ENCODE measurements at places on chromosomes 3 and 15.

DNA sequence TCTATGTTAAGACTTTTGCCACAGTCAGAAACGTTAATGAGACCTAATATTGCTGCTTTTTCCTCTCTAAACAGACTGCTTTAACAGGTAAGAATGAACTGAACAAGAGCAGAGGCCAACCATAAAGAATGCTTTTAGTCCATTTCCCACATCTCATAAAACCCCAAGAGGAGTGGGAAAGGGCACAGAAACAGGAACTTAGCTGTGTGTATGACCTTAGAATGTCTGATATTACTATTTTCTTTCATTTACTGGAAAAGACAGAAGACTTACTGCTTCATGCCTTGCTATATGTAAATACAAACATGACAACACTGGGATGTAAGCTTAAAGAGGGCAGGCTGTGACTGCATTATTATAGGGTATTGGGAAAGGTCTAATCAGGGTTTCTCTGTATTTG is 115.0 kb downstream of the ISL2 start:
- DNase-seq = no peak

GRCh38 chr3:181718369-181718768 is 6.6 kb downstream of the SOX2 start:
- no peak for DNase-seq

DNA sequence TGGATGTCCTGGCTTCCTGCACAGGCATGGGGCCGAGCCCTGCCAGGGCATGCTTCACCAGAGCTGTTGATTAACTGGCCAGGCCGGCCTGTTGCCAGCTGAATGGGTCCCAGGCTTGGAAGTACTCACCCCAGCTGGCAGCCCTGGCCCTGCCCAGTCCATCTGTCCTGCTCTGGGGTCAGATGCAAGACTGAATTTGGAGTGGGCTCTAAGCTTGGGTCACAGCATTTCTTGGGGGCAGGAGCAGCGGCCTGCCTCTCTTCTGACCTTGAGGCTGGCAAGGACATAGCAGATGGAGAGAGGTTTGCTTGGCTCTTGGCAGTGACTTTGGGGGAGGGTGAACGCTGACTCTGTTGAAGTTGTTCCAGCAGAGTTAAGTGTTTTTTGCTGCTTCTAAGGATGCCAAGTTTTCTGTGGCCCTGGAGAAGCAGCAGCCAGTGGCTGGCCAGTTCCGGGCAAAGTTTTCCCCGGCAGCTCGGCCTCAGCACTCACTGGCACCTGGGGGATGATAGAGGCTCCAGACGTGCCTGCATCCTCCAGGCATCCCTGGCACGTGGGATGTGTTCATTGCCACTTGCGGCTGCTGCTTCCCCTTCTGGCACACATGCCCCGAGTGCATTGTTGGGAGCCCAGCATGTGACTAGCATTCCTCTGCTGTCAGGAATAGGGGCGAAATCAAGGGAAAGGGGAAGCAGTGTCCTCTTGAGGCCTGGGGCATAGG is 22.9 kb downstream of the PDIA5 start:
- DNase-seq = no peak

GRCh38 chr3:72665701-72666446 is 182.4 kb downstream of the SHQ1 start:
- peak; percentile 41 for DNase-seq

DNA sequence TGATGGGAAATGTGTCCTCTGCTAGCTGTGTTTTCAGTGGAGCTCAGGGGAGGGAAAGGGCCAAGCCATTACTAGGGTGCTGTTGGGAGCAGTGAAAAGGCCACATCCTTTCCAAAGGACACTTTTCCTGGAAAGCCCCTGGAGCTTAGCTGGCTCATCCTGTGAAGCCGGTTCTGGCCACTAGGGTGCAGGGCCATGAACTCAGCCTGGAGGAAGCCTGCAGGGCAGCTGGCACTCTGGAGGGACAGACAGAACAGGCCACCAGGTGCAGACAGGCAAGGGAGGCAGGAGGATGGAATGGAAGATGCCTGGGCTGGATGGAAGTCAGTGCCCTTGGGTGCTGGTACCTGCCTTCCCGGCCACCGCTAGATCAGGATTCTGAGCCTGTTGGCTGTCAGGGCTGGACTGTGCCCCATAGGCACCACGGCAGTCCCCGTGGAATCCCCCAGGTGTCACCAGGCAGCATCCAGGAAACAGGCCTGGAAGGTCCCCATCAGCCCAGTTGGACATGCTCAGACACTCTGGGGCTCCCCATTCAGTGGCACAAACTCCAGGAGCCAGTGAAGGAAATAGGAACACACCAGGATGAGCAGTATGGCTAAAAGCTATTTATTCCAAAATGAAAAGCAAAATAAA is 76.2 kb upstream of the C2CD4B start:
- DNase-seq = no peak

DNA sequence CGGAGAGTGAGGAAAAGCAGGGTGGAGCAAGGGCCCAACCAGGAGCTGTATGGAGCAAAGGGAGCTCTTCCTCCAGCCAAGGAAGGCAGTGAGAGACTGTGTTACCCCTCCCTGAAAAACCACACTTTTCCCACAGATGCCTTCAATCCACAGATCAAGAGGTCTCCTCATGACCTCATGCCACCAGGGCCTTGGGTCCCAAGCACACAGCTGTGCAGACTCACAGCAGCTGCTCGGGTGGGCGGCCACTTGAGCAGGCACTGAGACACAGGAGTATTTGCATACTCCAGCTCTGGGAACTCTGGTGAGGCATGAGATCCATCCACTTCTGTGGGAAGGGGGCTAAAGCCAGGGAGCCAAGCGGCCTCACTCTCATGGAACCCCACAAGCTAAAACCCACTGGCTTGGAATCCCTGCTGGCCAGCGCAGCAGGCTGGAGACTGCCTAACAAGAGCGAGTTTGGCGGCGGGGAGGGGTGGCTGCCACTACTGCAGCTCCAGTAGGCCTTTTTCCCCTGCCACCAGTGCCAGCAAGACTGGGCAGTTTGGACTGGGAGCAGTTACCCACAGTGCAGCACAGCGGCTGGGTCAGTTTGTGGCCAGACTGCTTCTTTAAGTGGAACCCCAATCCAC is 880.6 kb upstream of the ARPP21 start:
- no peak for DNase-seq

GRCh38 chr3:189330066-189330465 is 158.3 kb downstream of the TPRG1 start:
- no peak for DNase-seq

DNA sequence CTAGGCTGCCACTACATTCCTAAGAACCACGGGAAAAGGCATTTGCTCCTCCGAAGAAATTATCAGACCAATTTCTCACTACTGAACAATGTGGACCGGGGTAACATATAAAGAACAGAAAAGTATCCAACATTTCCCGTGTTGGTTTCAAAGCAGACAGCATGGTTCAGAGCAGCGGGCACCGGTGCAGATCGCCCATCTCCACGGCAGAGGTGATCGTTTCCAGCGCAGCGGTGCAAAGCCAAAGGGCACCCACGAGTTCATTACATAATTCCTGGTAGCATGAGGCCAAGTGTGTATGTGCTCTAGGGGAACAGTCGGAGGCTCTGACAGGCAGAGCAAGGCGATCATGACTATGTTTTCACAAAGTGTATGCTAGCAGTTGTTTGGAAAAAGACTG is 13.2 kb downstream of the GRK7 start:
- no peak for DNase-seq

GRCh38 chr3:94414418-94414817 is 351.6 kb downstream of the NSUN3 start:
- DNase-seq = no peak

- peak; percentile 89 for DNase-seq
Observed at GRCh38 chr3:9396301-9396631, 1.1 kb upstream of the SETD5 start.

GRCh38 chr3:114214542-114215341 is 22.6 kb downstream of the ZNF80 start:
- peak; percentile 87 for DNase-seq

GRCh38 chr3:189119950-189120349 is 51.8 kb upstream of the TPRG1 start:
- DNase-seq = no peak

- DNase-seq = no peak
Observed at GRCh38 chr15:64111679-64112050, 15.9 kb downstream of the SNX1 start.

- peak; percentile 63 for DNase-seq
Observed at GRCh38 chr3:67083277-67083676, 85.2 kb downstream of the KBTBD8 start.

DNA sequence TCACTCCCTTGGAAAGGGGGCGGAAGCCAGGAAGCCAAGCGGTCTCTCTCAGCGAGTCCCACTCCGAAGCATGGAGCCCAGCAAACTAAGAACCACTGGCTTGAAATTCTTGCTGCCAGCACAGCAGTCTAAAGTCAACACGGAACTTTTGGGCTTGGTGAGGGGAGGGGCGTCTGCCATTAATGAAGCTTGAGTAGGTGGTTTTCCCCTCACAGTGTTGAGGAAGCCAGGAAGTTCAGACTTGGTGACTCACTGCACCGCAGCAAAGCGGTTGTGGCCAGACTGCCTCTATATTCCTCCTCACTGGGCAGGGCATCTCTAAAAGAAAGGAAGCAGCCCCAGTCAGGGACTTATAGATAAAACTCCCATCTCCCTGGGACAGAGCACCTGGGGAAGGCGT is 665.4 kb upstream of the CBLB start:
- peak; percentile 71 for DNase-seq

DNA sequence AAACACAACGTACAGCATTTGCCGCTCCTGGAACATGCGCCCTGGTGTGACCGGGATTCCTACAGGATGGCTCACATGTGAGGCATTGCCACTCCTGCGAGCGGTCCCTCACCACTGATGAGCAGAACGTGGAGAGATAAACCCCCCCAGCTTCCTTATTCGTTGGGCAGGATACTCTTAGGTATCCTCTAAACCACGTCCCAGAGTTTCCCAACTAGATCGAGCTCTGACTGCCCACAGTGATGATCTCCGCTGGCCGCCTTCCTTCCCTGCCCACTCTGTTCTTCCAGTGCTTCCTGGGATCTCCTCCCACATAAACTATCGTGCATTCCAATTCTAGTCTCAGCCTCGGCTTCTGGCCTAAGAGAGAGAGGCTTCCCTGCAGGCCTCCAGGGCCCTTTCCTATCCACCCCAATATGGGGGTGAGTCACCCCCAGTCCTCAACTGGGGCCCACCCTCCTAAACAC is 91.8 kb downstream of the TOP2B start:
- no peak for DNase-seq

GRCh38 chr15:88776646-88777045 is 26.6 kb upstream of the ACAN start:
- no peak for DNase-seq

DNA sequence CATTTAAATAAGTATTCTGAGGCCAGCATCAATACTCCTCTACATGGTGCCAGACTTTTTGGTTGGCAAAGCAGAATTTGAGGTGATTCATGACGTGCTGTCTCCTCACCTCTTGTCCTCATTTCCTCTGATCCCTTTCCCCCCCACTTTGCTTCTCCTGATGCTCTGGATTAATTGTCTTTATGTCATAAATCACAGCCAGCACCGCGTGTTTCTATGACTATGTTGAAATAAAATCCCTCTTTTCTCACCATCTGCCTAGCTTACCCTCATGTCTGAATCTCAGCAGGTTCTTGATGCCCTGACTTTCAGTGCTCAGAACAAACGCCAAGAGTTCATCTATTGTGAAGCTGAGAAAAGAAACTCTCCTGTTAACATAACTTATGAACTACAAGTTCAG is 19.7 kb upstream of the PTPRG start:
- no peak for DNase-seq

- DNase-seq = no peak
Observed at GRCh38 chr15:62506217-62506805, 341.2 kb upstream of the C2CD4B start.

DNA sequence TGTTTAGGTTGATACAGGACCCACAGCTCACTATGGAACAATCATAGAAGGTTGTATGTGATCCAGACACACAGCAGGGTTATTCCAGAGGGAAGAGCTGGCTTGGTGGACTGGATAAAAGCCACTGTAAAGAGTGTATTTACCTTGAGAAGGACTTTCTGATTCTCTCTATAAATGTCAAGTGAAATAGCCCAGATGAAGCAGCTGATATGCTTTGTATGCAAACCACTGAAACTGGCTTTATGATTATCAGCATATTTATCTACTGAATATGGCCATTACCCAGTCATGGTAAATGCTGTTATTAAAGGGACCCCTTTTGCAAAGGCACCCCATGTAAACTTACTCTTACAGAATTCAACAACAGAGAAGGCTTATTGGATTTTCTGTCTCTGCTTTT is 28.1 kb downstream of the C3orf80 start:
- DNase-seq = no peak

DNA sequence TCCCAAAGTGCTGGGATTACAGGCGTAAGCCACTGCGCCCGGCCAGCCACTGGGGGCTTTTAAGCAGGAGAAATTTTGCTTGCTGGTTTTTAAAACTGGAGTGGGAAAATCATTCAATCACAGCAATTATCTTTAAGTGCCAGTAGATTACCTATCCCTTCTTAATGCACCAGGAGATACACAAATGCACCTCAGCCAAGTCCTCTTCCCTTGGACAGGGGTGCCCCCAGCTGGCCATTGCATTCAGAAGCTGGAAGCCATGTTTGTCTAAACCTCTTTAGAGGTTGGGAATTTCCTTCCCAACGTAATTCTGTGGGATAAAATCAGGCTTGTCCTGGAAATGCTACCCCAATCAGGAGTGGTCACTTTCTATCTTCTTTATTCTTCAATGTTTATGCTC is 26.6 kb downstream of the MIX23 start:
- no peak for DNase-seq

DNA sequence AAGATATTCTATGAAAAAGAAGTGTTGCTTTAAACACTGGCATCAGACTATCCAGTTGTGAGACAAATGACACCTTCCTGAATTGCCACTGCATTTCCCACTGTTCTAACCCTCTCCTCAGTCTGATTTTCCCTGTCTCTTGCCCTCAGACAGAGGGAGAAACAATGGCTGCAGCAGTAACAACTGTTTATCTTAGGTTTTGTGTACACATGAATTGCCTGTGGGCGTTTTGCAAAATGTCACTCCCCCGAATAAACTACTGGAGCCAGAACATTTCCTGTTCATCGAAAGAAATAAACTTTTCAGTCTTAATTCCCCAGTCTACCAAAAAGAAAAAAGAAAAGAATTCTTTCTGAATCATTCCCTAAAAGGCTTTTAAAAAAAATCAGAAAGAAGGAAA is 155.1 kb downstream of the MAGI1 start:
- no peak for DNase-seq

GRCh38 chr3:133472889-133473288 is 73.0 kb downstream of the BFSP2 start:
- DNase-seq = no peak

DNA sequence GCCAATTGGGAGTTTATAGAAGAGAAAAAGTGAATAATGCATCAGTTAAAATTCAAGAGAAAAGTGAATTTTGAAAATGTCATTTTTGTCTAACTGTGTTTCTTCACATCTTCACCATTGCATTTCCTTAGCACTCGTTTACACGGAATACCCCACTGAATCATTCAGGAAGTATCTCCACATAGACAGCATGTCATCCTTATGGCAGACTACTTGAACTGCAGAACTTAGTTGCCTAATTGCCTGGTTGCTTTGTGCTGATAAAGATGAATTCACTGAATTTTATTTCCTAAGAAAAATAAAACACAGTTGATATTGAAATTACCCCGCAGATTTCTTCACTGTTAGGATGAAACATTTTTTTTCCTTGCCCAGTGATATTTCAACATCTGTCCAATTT is 627.1 kb downstream of the ROBO1 start:
- DNase-seq = no peak
